Stimulated activated CD4-positive, alpha-beta T cell treated with anti-CD3 and anti-CD28 coated beads, Interleukin-1b, Interleukin-23, amount 100 ng/mL, for 1 hour (primary cell): ENCODE measurements at places on chromosomes 1 and 21.

GRCh38 chr1:204711947-204712701, 26.6 kb upstream of the LRRN2 start:
- DNase-seq = no peak

DNA sequence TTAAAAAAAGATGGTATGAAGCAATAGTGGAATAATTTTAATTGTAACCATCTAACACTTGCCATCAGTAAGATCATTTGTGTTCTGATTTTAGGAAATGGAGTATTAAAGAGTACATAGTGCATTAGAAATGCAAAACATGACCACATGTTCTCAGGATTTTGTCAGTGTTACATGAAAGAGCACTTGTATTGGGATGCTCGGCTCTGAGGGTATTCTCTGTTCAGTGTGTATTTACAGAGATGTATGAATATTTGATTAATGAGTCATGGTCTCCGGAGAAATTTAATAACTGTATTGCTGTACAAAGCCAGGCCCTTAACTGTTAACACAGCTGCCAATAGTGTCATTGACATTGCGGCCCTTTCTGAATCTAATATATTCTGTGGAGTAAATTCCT, 91.7 kb downstream of the ATG4C start:
- DNase-seq = no peak

DNA sequence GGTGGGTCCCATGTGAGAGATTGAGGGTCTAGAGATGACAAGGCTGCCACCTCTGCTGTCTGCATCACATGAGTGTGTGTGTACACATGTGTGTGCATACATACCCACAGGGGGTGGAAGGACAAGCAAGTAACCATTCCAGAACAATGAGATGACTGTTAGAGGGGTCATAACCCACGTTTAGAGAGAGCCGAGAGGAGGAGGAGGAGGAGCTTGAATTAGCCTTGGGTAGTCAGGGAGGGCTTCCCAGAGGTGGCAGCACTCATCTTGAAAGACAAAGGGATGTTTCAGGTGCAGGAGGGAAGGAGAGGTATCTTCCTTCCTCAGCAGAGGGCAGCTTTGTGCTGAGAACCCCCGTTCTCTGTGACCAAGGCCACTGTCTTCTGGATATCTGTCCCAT, 21.3 kb downstream of the TNFRSF1B start:
- no peak for DNase-seq

- DNase-seq = no peak
Observed at GRCh38 chr1:51727366-51727765, 110.5 kb downstream of the OSBPL9 start.

DNA sequence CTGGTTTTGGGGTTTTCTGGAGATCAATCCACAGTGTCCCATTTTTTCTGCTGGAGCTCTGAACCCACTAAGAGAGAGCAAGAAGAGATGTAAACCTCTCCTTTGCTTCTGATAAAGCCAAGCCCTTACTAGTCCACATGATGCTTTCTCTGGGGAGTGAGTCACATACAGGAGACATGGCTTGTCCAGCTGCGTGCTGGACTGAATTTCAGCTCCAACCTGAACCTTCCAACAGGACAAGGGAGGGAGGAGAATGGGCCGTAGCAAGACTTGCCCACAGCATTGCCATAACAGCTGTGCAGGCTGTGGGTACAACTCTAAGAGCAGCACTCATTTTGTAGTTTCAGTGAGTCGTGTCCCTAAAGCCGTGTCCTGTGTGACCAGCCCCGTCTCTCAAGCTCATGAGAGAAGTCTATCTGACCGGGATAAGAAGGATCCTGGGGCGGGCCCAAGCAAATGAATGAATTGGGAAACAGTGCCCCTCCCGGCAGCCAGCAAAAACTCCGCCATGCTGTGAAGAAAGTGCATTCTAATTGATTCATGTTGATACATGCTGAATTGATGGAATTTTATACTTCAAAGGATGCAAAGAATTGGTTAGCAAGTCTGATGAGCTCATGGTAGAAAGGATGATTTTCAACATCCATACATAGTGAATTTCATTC, 195.2 kb downstream of the GABPA start:
- DNase-seq = no peak

GRCh38 chr21:15240848-15241247, 176.0 kb upstream of the NRIP1 start:
- DNase-seq = no peak

GRCh38 chr21:39972471-39972870, 105.2 kb downstream of the PCP4 start:
- DNase-seq = no peak

DNA sequence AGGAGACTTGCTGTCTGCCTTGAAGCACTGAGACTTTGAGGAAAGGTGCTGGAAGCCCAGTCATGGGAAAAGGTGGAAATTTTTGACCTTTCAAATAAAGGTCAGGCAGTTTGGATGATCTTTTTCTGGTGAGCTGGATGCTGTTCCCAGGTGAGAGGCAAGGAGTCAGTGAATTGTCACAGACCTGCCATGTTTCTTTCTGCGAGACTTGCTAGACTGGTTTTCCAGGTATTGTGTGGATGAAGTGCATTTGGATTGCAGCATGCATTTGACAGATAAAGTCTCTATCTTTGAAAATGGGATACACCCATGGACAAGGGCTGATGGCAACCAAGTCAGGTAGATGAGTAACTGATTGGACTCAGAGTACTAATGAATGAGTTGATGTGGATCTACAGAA, 65.7 kb upstream of the NHLH2 start:
- DNase-seq = no peak

GRCh38 chr1:31038360-31038759, 27.2 kb downstream of the PUM1 start:
- DNase-seq = no peak

DNA sequence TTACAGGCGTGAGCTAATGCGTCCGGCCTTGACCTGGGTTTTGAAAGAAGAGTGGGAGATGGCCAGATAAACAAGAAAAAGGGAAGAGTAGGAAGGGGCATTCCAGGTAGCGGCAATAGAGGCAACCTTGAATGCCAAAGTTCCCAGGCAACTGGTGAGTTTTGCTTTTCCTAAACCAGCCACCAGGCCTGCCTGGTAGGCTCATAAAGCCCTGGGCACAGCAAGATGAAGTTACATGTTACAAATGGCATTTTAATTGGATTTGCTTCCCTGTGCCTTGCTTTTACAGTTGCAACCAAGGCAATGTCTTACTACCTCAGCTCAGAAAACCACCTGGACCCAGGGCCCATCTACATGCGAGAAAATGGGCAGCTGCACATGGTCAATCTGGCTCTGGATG, 5.5 kb downstream of the LRRC42 start:
- DNase-seq = no peak

DNA sequence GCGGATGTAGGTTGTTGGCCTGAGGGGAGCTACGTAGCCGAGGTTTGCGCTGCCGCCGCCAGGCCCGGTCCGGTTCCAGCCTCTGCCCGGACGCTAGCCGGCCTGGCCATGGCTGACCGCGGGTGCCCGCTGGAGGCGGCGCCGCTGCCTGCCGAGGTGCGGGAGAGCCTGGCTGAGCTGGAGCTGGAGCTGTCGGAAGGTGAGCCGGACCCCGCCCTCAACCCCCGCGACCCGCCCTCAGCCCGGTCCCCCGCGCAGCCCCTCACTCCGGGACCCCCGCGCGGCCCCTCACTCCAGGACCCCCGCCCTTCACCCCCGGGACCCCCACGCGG, 299 bp downstream of the DIP2A start:
- no peak for DNase-seq

DNA sequence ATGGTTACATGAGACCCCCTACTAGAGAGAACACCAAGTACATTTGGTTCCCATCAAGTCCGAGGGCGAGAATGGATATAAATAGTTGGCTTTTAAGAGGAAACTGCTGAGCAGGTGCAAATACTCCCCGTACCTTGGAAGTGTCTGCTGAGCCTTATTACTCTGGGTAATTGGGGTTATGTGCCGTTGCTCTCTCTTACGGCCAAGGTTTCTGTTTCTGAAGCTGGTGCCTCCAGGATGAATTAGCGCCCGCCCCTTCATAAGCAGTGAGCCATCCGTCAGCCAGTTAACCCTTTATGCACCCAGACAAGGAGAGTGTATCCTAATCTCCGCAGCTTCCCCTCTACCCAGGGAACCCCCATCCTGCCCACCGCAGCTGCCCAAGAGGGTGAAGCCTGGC, 90.4 kb upstream of the AJAP1 start:
- no peak for DNase-seq

DNA sequence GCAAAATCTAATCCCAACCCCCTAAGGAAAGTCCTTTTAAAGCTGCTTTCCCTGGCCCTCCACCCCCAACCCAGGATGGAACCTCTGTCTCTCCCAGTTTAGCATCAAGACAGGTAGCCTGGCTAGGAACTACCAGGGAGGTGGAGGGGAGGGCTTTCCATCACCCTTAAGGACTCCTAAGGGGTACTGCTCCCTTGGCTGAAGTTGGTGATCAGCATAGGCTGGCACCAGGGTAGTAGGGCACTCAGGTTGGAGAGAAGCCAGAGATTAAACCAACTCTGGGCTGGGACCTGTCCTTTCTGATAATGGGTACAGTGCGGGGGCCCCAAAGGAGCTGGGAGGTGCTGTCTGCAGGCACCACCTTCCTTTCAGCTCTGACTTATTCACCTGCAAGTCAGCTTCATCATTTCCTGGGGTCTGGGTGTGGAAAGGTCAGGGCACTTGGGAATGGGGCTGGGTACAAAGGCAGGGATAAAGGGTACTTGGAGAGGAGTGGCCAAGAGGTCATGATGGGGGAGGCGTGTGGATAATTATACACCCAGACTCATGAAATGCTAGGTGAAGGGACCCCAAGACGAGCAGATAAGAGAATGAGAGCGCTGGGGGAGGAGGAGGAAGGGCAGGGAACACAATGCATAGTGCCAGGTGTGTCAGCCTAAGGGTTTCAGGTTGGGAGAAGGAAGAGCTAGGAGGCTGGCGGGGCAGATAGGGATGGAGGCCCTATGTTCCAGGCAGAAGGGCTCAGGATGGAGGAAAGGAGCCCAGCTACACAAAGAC, 1.2 kb downstream of the ARHGEF2 start:
- no peak for DNase-seq

DNA sequence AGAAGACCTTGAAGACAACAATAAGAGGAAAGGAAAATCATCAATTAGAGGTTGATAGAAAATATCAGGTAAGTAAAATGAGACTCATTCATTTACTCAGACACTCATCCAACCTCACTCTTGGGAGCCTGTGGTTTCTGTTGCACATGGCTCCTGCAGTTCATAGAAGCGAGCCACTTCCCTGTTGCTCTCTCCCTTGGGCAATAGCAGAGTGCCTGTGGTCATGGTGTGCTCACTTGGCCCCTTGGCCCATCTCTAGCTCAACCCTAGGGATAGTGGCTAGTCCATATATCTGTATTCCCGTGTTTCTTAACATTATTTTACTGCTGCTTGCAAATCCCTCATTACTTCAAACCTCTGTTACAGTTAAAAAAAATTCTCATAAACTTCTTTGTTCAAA, 368.6 kb downstream of the PTPRC start:
- no peak for DNase-seq

DNA sequence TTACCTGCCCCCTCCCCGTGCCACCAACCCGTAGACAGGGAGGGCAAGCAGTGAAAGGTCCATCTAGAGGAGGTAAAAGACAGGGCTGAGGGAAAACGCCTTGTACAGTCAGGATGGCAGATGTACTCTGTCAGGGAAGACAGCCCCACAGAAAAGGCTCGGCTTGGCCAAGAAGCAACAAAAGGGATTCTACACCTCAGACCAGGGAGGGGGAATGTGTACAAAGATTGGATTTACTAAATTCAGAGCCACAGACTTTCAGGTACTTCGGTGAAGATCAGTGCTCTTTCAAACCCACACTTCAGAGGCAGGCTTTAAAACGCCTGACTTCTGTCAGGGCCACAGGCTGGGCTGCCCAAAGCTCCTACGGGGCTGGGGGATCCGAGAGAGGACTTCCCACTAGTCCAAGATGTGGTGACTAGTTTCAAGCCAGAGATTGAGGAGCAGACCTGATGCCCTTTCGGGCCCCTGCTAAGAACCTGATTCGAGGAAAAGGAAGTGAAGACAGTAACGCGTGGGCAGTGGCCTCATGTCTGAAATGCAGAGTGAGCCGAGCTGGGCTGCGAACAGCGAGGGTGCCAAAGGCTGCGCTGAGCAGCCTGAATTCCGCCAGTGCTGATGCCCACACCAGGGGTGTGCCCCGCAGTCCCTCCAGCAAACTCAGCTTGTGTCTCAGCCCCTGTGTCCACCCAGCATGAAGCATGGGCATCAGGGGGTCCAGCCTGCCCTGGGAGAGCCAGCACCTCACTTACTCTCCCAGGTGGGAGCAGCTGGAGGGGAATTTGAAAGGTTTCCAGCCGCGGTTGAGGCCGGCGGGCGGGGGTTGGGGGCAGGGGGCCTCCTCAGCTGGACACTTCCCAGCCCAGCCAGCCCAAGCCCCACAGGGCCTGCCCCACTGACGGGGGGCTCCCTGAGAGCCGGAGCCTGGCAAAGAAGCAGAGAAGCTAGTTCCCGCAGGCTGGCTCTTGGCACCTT, 36.2 kb downstream of the KIAA1614 start:
- no peak for DNase-seq

DNA sequence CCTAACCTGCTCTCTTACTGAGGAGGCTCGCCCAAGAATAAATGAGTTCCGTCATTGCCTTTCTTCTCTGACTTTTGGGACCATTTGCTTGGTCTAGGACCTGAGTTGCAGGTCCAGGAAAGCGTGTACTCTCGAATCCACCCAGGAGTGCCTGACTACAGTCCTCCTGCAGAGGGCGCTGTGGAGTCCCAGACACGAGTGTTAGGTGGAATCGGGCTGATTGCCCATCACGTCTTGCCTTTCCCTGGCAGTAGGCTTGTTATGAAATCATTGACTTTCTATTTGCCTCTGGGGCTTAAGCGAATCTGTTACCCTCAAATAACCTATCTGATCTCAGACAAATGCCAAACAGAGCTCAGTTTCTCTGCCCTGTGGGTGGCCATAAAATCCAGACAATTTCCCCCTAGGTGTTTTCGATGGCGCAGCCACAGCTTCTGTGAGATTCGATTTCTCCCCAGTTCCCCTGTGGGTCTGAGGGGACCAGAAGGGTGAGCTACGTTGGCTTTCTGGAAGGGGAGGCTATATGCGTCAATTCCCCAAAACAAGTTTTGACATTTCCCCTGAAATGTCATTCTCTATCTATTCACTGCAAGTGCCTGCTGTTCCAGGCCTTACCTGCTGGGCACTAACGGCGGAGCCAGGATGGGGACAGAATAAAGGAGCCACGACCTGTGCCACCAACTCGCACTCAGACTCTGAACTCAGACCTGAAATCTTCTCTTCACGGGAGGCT, at the start of gene IL20:
Gene IL20, plus strand, starts transcription at position 685 of the 733 bp plus-strand sequence. CDS start 230 bp downstream, outside the sequence.
- peak; percentile 73 for DNase-seq

GRCh38 chr1:192629612-192630011, 6.3 kb upstream of the RGS13 start:
- DNase-seq = no peak

DNA sequence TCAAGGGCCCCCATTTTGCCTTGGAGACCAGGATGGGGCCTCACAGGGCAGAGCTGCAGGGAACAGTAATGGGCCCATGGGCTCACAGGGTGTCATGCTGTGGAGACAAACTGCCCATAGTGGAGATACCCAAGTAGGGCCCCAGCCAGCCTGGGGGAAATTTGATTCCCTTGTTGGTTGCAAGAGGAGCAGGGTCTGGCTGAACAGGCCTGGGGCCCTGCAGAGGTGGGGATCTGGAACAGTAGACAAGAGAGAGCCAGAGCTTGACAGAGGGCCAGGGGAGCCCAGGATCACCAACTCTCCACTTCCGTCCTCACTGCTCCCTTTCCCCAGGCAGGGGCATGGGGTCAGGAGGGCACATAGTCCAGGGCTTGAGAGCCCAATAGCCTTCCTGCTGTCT, 8.7 kb downstream of the S100B start:
- DNase-seq = no peak

GRCh38 chr1:19850214-19850613, 32.0 kb upstream of the OTUD3 start:
- no peak for DNase-seq
